ENCODE measurements at places on chromosomes 7 and 10.

GRCh38 chr7:45161842-45162241 lies 4.3 kb downstream of the RAMP3 start:
- H3K4me3 ChIP-seq = no peak overlapping the region
- DNase-seq = no peak
- peaks cover 22% of the 10 kb centered on the region for H3K4me1 ChIP-seq
- peaks cover 7% of the 10 kb centered on the region for H3K36me3 ChIP-seq
- H3K27ac ChIP-seq = peak overlapping the region; percentile 67

- H3K27me3 ChIP-seq = peaks cover 25% of the 10 kb centered on the region
- no peak overlapping the region for H3K4me3 ChIP-seq
- no peaks in the 10 kb centered on the region for H3K36me3 ChIP-seq
- no peak for DNase-seq
- H3K27ac ChIP-seq = no peak overlapping the region
Observed at GRCh38 chr10:29105516-29106215, 183.2 kb upstream of the LYZL1 start.

- H3K27ac ChIP-seq = peak overlapping the region; percentile 82
- no peaks in the 10 kb centered on the region for H3K27me3 ChIP-seq
Observed at GRCh38 chr7:105806592-105807447, 69.6 kb downstream of the ATXN7L1 start.

GRCh38 chr7:104230606-104231005 lies 22.8 kb upstream of the ORC5 start:
- H3K4me1 ChIP-seq = no peaks in the 10 kb centered on the region
- H3K27ac ChIP-seq = no peak overlapping the region
- no peak overlapping the region for H3K4me3 ChIP-seq
- peaks cover 49% of the 10 kb centered on the region for H3K27me3 ChIP-seq

DNA sequence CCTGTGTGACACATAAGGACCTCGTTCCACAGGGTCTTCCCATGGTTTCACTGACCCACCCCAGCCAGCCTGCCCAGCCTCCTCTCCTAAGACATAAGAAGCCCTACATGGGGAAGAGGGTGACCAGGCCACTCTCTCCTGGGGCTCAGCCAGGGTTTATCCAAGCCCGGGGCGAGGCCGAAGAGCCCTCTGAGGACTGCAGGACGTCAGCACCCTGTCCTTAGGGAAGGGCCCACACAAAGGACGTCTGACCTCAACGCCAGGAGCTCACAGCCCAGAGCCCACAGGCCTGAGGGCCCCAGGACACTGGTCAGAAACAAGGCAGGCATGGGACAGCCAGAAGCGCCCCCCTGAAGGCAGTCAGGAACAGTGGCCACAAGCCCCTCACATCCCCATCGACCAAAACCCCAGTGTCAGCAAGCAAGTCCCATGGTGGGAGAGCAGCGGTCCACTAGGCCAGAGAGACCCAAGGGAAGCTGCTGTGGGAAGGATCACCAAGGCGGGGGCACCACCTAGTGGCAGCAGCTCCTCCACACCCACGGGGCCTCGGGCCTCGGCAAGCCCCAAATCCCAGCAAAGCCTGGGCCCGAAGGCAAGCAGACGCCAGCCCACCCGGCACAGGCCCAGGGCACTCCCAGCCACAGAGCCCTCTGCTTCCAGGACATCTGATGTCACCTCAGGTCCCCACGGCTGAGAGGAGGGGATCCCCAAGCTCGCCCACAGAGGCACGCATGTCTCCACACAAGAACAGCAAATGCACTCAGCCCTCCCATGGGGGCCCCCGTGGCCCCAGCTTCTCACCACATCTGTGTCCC lies 23.4 kb downstream of the MAD1L1 start:
- peaks cover 13% of the 10 kb centered on the region for H3K36me3 ChIP-seq
- H3K27me3 ChIP-seq = no peaks in the 10 kb centered on the region
- H3K27ac ChIP-seq = peak overlapping the region; percentile 72
- no peak overlapping the region for H3K4me3 ChIP-seq
- peaks cover 9% of the 10 kb centered on the region for H3K4me1 ChIP-seq
- DNase-seq = no peak

- H3K4me1 ChIP-seq = peaks cover 11% of the 10 kb centered on the region
- DNase-seq = no peak
- H3K27me3 ChIP-seq = no peaks in the 10 kb centered on the region
- H3K36me3 ChIP-seq = no peaks in the 10 kb centered on the region
- no peak overlapping the region for H3K4me3 ChIP-seq
Observed at GRCh38 chr7:2736411-2736914, 48.5 kb downstream of the AMZ1 start.

GRCh38 chr7:5414916-5415315 lies 8.7 kb downstream of the TNRC18 start:
- no peak for DNase-seq
- H3K4me3 ChIP-seq = no peak overlapping the region
- peaks cover 62% of the 10 kb centered on the region for H3K27me3 ChIP-seq
- H3K36me3 ChIP-seq = peaks cover 4% of the 10 kb centered on the region
- H3K4me1 ChIP-seq = peaks cover 13% of the 10 kb centered on the region

- no peak overlapping the region for H3K4me3 ChIP-seq
- H3K4me1 ChIP-seq = no peaks in the 10 kb centered on the region
- H3K27ac ChIP-seq = no peak overlapping the region
Observed at GRCh38 chr7:70042533-70042932, 444.3 kb downstream of the AUTS2 start.

DNA sequence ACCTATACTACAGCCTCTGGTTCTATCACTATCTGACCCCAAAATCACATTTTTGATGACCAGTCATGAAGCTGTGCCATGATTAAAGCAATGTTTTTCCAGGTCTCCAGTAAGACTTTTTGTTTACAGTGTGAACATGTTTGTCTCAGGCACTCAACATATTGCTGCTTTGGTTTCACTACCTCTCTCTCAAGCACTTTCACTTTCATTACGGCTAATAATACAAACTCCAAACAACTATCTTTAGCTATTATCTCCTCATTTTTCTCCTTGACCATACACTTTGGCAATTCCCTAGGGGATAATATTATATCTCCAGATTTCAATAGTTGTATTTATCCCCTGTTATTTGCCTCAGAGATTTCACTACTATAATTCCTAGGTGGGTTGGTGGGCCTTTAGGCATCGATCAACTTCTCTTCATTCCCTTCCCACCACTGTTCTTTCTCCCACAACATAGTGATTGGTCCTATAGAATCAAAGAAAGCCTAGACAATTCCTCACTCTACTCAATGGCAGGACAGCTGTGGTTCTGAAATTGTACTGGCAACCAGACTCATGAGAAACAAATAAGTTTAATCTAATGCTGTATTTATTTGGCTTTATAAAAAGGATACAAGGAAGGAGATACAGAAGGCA lies 261.4 kb upstream of the ZWINT start:
- no peaks in the 10 kb centered on the region for H3K27me3 ChIP-seq
- peak overlapping the region; percentile 12 for H3K27ac ChIP-seq
- no peaks in the 10 kb centered on the region for H3K36me3 ChIP-seq
- peak overlapping the region; percentile 53 for H3K4me3 ChIP-seq

DNA sequence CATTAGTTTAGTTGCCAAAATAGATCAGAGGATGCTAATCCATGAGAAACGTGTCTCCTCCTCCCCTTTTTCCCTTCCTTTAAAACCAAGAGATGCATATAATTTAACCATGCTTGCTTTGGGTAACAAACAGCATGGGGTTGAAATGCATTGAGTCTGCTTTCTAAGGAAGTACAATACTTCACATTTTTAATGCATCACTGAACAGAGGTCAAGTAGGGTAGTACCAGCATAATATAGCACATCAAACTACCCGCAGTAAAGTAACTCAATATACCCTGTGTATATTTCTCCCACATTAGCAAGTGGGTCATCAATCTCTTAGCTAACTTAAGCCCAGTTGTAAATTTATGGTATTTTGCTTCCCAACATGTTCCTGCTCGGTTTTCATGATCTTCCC lies 239.3 kb upstream of the SEMA3C start:
- no peak overlapping the region for H3K27ac ChIP-seq
- H3K4me1 ChIP-seq = no peaks in the 10 kb centered on the region
- DNase-seq = no peak
